ENCODE measurements at places on chromosomes 4 and X.

GRCh38 chrX:150365990-150366911 is 3.1 kb downstream of the MAMLD1 start:
- peak; percentile 14 for DNase-seq

DNA sequence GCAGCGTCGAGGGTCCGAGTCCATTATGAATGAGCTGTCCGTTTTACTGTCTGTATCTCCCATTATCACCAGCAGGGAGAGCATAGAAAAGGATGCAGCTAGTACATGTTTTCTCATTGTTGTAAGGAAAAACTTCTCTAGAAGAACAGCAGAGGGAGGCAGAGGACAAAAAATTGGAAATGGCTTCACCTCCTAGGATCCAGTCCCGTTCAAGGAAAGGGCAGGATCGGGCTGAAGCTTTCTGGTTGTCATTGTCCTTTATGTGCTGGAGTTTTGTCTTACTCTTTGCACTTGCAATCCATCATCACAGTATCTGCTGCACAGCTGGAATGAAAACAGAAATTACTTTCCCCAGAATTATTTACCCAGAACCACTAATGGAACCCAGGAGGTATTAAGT is 14.7 kb downstream of the NDP start:
- peak; percentile 79 for DNase-seq

DNA sequence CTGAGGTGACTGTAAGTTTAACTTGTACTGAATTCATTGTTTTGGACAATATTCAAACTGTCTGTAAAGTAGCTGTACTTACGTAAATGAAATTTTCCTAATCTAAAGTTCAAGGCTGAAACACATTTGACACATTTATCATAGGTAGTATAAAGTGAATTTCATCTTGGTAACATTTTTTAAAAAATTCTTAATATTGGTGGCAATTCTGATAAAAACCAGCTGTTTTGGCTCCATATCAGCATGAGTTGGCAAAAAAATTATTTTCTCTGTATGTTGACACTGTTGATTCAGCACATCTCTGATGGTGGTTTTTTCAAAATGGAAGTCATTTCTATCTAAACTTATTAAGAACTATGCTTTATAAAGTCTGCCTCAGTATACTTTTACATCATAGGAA is 30.9 kb downstream of the CXorf58 start:
- DNase-seq: no peak

- DNase-seq: peak; percentile 15
Observed at GRCh38 chr4:158630893-158631292, 40.8 kb downstream of the C4orf46 start.

GRCh38 chr4:154416190-154416547 is 75.4 kb downstream of the DCHS2 start:
- peak; percentile 3 for DNase-seq

DNA sequence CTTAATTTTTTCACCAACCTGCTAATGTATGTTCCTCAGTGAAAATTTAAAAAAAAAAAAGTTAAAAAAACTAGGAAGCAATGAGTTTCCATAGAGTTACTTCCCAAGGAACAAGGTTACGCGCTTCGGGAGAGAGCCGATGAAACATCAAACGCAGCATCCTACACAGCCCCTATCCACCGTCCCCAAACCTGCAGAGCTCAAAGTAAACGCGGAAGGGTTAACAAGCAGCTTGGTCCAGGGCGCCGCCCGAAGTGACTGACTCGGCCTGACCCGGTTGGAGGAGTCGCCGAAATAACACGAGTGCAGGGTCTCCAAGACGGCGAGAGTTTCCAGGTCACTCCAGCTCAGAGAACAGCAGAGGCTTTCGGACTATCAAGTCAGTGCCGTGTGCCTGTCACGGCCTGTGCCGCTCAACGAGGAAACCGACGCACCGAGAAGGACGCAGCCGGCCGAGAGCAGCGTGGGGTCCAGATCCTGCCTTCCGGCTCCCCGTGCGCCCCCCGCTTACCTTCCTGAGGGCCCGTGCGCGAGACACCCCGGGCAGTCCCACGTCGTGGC is 512 bp downstream of the NOP14 start:
- DNase-seq: peak; percentile 48

Measured in epithelial cell of esophagus (primary cell).